NCI-H1092 (cell line): ENCODE measurements at places on chromosomes 3 and 15.

GRCh38 chr15:23567921-23568320 is 2.4 kb downstream of the MKRN3 start:
- DNase-seq, result no peak

- no peak for DNase-seq
Observed at GRCh38 chr3:195352895-195353488, 82.0 kb upstream of the XXYLT1 start.

- no peak for DNase-seq
Observed at GRCh38 chr3:193554811-193555210, at the start of gene ATP13A4. Gene ATP13A4 (minus strand): TSS chr3:193554895. CDS start chr3:193554799, 96 bp downstream.

DNA sequence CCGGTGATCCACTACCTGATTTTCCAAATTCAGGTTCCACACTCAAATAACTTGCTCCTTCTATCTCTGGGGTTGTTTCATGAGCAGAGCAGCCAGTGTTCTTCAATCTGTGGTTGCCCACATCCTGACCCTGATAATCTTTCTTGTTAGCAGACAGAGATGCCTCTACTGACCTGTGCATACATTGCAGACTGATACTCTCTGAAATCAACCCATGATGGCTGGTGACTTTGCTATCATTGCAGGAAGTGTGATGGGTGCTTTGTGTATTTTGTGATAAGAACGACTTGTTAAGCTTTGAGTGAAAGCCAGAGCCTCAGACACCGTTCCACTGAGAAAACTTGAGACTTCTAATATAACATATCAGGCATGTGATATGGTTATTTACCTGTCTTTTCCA is 39.9 kb downstream of the GATM start:
- no peak for DNase-seq

DNA sequence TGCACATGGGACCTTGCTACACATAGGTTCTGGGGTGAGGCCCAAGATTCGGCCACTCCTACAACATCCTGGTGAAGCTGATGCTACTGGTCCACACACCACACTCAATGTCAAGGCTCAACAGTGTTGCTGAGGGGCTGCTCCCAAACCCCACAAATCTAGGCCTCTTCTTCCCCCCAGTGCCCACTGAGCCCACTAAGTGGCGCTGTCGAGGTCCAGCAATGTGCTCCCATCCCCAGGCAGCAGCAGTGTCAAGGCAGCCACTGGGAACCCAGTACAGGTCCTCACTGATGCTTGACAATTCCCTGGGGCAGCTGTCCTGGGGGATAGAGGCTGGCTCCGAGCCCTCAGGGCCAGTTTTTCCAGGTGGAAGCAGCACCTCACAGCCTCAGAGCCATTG is 21.5 kb downstream of the SCN5A start:
- DNase-seq, result no peak

DNA sequence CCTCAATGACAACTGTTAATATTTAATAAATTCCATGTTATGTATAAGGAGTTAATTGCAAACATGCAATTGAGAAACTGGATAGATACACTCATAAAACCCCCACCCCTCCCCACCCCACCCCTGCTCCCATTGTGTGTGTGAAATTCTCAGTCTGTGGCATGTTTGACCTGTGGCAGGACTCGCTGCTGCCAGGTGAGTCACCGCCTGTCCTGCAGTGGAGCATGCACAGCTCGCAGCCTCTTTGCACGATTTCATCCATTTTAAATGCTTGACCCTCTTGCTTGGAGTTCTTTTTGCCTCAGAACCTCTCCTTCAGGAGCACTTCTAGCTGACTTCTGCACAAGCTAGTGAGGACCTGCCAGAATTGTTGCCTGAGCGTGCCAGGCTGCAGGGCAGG is 5.3 kb upstream of the APEH start:
- DNase-seq, result no peak
